ENCODE measurements at places on chromosomes 6 and 20.

- DNase-seq = no peak
Observed at GRCh38 chr20:44938637-44939036, 21.6 kb downstream of the TOMM34 start.

- no peak for DNase-seq
Observed at GRCh38 chr6:131782764-131783163, 25.1 kb upstream of the ENPP1 start.

- no peak for DNase-seq
Observed at GRCh38 chr20:43284486-43284885, 94.8 kb upstream of the PTPRT start.

- DNase-seq = no peak
Observed at GRCh38 chr6:2828629-2829028, 13.0 kb downstream of the SERPINB1 start.

GRCh38 chr6:75077701-75078100 is 128.2 kb downstream of the COL12A1 start:
- no peak for DNase-seq

GRCh38 chr20:32235331-32236047 is 27.8 kb downstream of the POFUT1 start:
- no peak for DNase-seq

DNA sequence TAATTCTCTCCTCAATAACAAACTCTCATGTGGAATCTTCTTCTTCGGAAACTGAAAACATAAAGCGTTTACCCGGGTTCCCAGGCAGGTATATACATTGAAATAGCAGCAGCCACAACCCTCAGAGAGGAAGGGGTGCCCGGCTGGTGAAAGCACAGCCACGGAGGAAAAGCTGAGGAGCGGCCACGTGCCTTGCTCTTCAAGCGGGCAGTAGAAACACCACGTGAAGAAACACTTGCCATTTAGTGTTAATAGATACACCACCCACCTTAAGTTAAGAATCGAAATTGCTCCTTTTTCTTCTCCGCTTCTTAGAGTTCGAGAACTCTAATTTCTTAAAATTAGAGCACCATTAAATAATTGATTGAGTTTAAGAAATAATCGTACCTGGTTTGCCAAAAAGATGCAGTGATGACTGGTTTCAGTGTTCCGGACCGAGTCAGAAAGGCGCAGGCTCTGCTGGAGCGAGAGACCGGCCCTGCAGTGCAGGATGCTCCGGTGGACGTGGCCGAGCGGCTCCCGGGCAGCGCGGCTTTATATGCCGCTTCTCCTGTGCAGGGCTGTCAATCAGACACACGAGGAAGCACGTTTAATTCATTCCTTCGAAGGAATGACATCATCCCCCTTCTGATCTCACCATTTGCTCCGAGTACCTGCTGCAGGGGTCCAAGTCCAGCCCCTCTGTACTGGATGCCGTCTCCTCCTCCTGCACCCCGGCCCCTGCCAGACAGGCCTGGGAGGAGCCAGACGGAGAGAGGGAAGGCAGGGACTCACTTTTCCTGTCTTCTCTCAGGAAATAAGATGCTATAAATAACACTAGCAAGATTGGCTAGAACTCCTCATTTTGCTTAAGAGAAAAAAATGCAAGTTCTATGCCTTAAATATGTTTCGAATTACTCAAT is at the start of gene THBS2:
THBS2 (minus strand) TSS at position 510 of the 902 bp plus-strand sequence. CDS start 3,062 bp downstream, outside the sequence.
- no peak for DNase-seq
